Thymus (tissue), 14 donors: ENCODE measurements at places on chromosomes 7 and 10.

GRCh38 chr7:19928247-19928646, 154.8 kb upstream of the TMEM196 start:
- DNase-seq, result no peak

GRCh38 chr7:111650456-111650999, 88.2 kb upstream of the IMMP2L start:
- DNase-seq, result no peak

GRCh38 chr7:156173346-156173745, 361.1 kb upstream of the SHH start:
- no peak for DNase-seq

DNA sequence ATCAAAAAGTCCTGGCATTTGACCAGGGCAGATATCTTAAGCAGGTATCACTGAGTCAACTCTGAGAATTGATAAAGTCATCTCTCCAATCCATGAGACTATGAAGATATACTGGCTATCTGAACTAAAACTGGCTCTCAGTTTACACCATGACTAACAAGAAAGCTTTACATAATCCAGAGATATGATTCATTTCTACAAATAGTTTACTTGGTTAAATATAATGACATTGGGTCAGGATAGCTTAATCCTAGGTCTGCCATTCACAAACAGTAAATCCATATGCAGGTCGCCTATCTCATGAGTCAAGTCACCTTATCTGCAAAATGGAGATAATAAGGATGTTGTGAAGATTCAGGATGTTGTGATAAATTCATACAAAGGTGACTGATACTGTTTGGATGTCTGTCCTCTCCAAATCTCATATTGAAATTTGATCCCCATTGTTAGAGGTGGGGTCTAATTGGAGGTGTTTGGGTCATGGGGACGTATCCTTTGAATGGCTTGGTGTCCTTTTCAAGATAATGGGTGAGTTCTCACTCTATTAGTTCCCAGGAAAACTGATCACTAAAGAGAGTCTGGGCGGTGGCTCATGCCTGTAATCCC, 117.4 kb downstream of the JMJD1C start:
- DNase-seq, result no peak

- DNase-seq, result no peak
These were observed 625.3 kb downstream of the CNTNAP2 start for GRCh38 chr7:146741911-146742310.

- DNase-seq, result no peak
These were observed 109.9 kb downstream of the REEP3 start for GRCh38 chr10:63630931-63631680.

- DNase-seq, result no peak
These were observed 60.6 kb upstream of the AUTS2 start for GRCh38 chr7:69537691-69538090.

GRCh38 chr7:100053215-100053614, 3.6 kb downstream of the ZSCAN21 start:
- DNase-seq, result peak; percentile 72

- peak; percentile 81 for DNase-seq
These were observed 63.1 kb upstream of the KCNIP2 start for GRCh38 chr10:101906586-101907183.

- no peak for DNase-seq
These were observed 272.8 kb upstream of the ZNF32 start for GRCh38 chr10:43921478-43921877.

GRCh38 chr10:126099366-126099765, 203.0 kb downstream of the FANK1 start:
- DNase-seq, result no peak

- no peak for DNase-seq
These were observed 26.2 kb upstream of the BMPR1A start for GRCh38 chr10:86730227-86730626.

- DNase-seq, result no peak
These were observed 1.0 kb upstream of the HIF1AN start for GRCh38 chr10:100534726-100535125.

DNA sequence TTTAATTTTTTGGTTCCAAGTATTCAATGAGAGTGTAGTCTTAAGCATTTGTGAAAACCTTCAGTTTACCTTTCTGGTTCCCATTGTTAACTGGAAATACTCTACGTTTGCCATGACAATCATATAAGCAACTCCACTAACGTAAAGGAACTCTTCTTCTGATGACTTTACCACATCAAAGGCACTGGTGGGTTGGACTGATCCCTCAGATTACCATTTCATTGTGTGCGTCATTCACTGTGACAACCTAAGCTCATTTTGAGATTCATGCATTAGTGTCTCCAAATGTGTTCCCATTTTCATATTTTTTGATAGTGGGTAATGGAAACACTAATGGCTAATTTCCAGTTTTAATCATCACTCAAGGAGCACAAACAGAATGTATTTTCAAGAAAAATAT, 119.9 kb upstream of the COL1A2 start:
- DNase-seq, result peak; percentile 64

DNA sequence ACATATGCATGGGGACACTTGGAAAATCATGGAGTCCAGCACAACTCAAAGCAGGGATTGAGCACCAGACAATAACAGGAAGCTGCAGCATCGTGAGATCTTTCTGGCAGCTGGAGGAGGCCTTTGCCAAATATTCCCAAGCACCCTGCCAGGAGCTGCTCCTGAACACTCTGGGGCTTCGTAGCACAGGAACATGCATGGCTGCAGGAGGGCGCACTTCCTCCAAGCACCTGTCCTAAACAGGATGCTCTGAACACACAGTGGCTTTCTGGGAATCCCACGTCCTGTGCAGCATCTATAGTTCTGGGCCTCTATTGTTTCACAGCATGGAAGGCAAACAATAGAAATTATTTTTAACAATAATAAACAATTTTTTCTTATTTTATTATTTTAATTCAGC, 4.1 kb downstream of the ABLIM1 start:
- DNase-seq, result no peak

DNA sequence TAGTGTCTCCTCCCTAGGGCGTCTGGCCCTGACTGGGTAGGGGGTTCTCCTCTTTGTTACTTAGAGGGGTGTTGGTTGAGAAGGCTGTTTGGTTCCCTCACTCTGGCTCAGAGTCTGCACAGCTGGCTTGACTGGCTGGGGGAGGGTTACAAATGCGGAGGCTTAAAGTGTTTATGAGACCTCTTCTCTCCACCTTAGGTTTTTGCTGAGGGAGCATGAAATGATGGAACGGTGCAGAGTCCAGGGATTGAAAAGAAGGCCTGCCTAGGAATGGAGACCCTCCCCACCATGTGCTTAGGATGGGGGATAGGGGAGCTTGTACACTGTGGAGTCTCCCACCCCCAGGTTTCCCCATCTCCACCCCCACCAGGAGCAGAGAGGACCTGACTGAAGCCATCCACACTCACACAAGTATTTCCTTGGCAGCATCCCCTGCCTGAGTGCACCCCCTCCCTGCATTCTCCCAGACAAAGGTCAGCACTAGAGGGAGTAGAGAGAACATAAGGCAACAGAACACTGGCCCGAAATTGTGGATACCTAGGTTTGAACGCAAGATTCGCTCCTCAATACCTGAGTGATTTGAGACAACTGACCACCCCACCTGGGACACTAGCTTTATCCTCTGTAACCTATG, 1.7 kb upstream of the LDB1 start:
- no peak for DNase-seq

DNA sequence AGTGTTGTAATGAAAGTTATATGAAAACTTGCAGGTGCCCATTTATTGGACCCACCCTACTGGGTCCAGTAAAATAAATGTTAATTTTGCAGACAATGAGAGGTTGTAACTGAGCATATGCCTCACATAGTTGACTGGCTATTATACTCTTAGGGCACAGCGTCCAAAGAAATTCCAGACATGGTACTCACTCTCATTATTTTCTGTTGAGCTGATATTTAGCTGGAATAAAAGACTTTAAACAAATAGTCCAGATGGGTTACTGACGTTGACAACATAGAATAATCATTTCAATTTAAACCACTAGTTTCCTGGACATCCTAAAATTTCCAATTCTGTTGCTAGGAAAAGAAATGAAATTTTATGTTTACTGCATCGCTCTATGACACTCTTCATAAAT, 174.5 kb downstream of the ZNF365 start:
- no peak for DNase-seq

DNA sequence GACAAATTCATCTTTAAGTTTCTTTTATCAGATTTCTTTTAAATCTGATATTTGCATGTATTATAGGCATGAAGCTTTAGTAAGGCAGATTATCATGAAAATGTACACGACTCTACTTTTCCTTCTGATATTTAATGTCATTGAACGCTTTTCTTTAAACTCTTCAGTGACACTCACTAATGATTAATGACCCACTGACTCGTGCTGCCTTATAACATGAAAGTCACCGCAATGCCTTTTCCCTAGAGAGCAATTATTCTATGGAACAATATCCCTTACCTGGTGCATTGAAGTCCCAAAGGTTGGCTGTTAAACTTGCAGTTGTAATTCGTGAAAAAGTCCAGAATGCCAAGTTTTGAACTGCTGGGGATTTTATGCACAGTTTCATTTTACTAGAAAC, 33.4 kb upstream of the HGF start:
- no peak for DNase-seq

- DNase-seq, result no peak
These were observed 78.7 kb upstream of the PPP2R2D start for GRCh38 chr10:131822013-131822691.

DNA sequence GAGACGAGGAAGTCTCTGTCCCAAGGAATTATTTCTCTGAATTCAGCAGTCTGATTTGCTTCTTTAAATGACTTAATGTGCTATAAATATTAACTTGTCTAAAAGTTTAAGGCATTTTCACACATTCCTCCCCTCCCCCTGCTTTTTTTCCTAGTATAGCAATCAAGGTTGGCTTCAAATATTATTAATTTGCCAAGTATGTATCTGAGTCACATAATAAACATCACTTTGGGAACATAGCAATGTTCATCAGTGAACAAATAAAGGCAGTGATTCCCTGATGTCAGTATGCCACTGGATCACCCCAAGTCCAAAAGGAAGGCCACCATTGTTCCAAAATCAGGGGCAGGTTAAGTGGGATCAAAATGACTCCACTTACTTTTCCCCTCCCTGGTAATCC, 40.5 kb downstream of the PDE6C start:
- no peak for DNase-seq

- DNase-seq, result no peak
These were observed 48.7 kb downstream of the GPR141 start for GRCh38 chr7:37732253-37732652.

DNA sequence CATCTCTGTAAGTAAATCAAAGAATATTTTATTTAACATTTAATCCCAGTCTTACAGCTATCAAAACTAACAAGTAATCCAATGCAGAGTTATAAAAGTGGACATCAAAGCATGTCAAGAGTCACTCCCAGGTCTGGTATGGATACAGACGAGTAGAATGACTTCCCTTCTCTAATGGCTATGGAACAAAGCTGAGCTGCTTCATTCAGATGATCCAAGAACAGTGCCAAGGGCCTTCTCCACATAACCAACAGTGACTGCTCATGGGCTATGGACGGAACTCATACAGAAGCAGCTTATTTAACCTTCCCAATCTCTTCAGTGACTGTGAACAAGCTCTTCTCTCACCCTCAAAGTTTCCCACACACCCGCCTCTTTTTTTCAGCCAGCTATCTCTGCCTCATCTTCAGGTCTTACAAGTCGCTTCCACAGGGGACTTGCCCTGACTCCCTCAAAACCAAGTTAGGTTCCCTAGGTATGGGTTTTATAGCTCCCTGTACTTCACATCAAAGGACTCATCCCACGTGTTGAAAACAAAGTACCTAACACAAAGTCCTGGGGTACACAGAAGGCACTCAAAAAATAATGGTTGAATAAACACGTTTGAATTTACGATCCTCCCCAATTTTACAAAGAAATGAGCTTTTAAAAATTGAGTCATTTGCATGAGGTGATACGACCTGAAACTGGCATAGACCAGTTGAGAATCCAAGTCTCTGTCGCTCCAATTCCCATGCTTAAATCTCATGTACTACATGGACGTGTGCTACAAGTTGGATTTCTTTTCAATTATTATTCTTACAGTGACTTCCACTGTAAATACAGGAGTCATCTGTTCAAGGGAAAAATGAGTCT, 3.1 kb downstream of the USP6NL start:
- DNase-seq, result no peak

DNA sequence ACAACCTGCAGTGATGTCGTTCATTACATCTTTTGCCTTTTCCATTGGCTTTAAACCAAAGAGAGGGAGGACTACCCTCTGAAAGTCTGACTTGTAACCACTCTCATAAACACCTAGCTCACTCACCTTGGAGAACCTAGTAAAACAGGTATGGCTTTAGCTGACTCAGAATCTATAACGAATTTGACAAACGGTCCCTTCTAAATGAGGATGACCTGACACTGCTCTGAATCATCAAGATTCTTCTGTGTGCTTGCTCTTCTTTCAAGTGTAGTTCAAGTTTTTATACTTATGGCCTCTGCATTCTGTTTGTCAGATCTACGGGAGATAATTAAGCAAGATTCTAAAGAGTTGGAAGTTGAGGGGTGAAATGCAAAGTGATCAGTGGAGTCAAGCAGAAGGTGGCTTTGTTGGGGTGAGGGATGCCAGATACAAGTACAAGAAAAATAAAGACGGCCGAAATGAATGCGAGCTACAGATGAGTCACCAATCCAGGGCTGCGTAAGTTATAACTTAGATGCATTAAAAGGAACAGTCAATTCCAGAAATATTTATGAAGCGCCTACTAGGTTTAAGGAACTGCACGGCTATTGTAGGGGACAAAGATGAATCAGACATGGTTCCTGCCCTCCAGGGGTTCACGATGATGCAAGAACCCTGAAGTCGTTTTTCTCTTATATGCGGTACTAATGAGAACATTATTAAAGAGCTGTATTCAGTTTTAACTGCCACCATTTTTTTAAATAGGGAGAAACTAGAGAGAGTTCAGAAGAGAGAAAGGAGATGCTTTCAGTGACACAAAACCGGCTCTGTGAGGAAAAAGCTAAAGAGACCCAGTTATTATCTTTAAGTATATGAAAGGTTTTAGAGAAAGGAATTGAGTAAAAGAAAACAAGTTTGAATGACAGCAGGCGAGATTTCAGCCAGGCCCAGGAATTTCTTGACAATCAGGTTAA, 6.5 kb downstream of the HIPK2 start:
- DNase-seq, result no peak

GRCh38 chr7:127809261-127809702, 157.3 kb downstream of the SND1 start:
- DNase-seq, result no peak

- DNase-seq, result peak; percentile 90
These were observed 85.8 kb downstream of the NRP1 start for GRCh38 chr10:33248638-33249037.

DNA sequence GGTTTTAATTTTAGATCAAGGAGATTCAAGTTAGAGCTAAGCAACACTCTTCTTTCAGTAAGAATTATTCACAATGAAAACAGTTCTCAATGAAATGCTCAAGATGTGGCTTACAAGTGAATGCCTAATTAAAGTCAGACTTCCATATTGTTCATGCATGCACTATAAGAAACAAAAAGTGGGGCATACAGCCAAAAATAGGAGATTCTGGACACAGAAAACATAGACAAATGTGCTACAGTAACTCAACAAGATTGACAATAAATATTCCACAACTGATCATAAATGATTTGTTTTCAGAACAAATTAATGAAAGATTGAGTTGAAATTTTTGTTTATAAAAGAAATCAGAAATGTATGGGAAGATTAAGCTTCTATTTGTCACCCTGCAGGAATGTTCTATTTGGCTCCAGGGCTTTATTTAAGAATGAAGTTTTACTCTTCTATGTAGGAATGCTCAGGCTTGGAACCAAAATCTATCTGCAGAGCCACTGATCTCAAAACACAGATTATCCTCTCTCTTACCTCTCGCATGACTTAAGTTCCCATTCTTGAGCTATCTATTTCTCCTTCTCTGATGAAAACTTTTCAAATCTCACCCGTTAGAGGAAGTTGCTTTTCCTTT, 89.0 kb upstream of the PIP4K2A start:
- DNase-seq, result no peak

GRCh38 chr10:56927701-56928100, 566.6 kb upstream of the ZWINT start:
- DNase-seq, result no peak
